ENCODE measurements at places on chromosomes 5 and 9.

GRCh38 chr9:96644137-96644536 lies 11.0 kb downstream of the PRXL2C start:
- no peak for DNase-seq

GRCh38 chr9:120478208-120478607 lies 101.8 kb downstream of the CDK5RAP2 start:
- no peak for DNase-seq

DNA sequence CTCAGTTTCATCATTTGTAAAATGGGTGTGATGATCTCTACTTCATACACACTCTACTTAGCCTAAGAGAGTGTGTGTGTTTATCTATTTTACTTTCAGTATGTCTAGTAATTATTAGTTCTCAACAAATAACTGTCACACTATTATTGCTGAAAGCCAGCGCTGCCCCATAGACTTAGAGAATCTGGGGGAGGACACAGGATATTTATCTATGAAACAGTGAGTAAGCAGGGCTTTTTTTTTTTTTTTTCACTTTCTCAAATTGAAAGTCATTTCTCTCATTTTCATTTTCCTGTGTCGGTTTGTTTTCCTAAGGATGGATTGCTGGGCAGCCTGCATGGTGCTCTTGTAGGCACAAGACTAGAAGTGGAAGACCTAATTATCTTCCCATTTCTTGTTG lies 248.4 kb upstream of the RPS23 start:
- DNase-seq, result no peak

DNA sequence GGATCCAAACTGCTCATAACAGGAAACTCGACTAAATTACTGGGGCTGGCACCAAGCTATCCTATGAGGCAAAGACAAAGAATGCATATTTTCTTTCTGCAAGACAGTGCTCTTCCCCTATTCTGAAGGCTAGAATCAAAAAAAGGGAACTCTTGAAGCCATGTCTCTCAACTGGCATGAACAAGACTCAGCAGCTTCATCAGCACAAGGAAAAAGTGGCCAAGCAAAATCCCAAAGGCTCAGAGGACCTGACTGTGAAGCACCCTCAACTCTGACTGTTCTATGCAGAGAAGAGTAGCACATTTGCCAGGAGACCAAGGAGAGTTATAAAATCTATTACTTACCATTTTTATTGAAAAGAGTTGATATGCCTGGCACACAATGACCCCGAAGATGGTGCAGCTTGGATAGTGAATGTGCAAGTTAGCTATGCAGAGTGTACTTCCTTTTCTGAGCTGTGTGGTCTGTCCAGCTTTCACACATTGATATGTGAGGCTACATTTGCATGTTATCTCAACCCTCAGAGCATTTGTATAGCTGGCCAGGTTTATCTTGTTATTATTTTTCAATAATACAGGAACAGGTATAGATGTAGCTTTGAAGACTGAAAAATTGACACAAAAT lies 51.0 kb upstream of the FYB1 start:
- DNase-seq, result no peak

DNA sequence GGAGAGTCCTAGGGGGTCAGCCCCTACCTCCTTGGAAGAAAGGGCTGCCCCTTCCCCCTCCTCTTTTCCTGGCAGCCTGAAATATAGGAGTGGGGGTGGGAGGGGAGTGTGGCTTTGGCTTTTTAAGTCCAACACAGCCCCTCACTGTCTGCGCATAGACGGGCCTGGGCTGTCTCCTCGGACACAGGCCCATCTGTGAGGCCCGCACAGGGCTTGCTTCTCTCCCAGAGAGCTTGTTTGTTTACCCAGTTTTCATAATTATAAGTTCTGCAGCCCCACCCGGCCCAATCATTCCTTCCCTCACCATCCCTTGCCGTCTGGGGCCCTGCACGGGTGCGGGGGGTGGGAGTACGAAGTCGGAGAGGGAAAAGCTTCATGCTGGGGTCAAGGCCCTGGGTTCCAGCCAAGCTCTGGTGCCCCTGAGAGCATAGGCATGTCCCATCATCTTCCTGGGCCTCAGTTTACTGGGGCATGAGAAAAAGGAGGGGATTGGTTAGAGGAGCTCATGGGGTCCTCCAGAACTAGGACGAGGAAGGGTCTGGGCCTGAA lies 54.0 kb upstream of the STXBP1 start:
- DNase-seq, result no peak

- DNase-seq, result no peak
Observed at GRCh38 chr5:132420706-132421272, 51.3 kb downstream of the SLC22A5 start.

DNA sequence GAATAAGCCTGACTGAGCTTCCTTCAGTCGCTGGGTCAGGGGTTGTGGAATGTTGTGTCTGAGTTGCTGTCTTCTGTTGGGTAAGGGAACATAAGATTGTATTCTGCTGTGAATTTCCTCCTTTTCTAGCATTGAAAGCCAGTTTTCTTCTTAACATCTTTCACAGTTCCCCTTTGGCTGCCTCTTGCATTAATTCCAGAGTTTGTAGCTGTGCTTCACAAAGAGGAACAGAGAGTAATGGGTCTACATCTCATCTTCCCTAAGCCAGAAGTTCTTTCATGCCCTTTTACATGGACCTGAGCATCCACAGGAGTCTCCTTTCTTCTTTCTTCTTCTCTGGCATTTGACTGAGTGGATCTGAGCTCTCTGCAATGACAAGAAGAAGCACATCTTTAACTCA lies 686.8 kb downstream of the KCTD16 start:
- no peak for DNase-seq

DNA sequence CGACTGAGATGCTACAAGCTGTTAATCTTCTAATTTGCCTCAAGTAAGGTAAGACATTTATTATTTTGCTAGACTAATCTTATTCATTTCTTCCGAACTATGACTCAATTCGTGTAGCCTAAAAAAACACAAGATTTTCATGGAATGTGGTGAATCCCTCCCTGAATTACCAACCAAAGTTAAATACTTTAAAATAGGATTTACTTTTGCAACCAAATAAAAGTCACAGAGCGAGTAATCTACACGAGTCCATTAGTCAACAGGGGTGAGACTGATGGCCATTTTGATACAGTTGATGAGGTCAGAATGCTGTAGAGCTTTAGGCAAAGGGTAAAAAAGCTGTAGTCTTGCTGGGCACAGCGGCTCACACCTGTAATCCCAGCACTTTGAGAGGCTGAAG lies 13.1 kb upstream of the BNC2 start:
- no peak for DNase-seq

GRCh38 chr5:171782332-171782966 lies 3.2 kb upstream of the SMIM23 start:
- DNase-seq, result no peak

- DNase-seq, result no peak
Observed at GRCh38 chr9:16461851-16462250, 408.6 kb downstream of the BNC2 start.

- DNase-seq, result no peak
Observed at GRCh38 chr5:44387406-44387805, 1.8 kb downstream of the FGF10 start.

- DNase-seq, result no peak
Observed at GRCh38 chr9:38254756-38255155, 137.7 kb upstream of the ALDH1B1 start.

- no peak for DNase-seq
Observed at GRCh38 chr9:5870691-5871090, 20.0 kb upstream of the MLANA start.

- no peak for DNase-seq
Observed at GRCh38 chr5:95519681-95520080, 35.1 kb downstream of the SKIC3 start.

- DNase-seq, result no peak
Observed at GRCh38 chr5:133292300-133292699, 240.5 kb downstream of the HSPA4 start.

GRCh38 chr9:135081731-135082130 lies 5.7 kb upstream of the OLFM1 start:
- DNase-seq, result no peak

DNA sequence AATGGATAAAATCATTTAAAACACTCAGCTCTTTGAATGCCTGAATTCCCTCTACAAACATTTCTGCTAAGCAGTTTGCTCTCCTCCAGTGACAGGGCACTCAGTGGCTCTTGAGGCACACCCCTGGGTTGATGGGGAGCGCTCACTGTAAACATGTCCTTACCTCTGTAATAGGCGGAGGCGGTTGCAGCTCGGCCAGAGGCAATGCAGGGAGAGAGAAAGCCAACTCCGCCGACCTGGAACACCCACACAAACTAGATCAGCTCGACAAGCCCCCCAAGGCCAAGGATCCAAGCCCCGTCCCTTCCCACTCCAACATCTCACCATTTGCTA lies 329 bp downstream of the CDC23 start:
- no peak for DNase-seq

DNA sequence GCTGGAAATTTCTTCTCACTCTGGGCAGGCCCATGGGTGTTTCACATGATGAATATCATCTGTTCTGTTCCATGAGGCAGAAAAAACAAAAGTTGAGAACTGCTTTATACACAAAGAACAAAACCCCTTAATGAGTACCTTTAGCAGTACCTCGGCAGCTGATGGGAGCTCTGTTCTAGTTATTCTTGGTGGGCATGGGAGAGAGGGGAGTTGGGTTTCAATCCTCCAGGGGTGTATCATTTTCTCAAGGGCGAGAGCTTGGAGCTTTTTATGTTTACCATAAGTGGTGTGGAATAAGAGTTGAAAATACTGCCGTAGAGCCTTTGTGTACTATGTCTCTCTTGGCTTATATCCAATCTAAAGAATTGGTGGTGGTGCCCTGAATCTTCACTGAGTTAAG lies 103.3 kb upstream of the ZNF608 start:
- no peak for DNase-seq

DNA sequence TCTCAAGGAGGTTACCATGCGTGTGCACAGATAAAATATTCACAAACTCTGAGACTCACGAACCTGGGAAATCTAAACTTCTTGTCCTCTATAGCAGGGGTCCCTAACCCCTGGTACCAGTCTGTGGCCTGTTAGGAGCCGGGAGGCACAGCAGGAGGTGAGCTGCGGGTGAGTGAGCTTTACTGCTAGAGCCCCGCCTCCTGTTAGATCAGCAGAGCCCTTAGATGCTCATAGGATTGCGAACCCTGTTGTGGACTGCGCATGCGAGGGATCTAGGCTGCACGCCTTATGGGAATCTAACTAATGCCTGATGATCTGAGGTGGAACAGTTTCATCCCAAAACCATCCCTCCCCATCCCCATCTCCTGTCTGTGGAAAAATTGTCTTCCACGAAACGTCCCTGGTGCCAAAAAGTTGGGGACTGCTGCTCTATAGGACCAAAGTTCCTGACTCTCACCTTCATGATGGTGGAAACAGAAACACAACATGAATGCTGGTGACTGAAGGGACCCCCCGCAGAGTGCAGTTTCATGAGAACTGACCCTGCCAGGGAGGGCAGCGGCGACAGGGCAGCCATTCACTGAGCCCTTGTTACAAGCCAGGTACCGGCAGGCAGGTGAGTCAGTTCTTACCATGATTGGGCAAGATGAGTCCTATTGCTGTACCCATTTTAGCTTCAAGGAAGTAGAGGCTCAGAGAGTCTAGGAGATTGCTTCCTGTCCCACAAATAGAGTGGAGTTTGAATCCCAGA lies 181.9 kb downstream of the RGS3 start:
- no peak for DNase-seq

DNA sequence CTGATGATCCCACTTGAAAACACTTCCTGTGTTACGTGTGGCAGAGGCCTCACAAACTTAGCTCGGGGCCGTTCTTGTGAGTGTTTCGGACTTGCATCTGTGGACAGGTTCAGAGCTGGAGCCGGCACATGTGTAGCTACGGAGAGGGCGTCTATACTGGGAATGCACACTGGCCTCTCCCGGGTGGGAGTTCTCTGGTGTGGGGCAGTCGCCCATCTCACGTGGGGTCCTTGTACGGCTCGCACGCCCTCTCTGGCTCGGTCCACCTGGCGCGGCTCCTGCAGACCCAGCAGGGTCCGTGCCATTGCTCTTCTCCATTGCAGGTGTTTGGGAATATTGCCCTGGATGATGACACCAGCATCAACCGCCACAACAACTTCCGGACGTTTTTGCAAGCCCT lies 197.9 kb downstream of the CACNA1B start:
- no peak for DNase-seq

DNA sequence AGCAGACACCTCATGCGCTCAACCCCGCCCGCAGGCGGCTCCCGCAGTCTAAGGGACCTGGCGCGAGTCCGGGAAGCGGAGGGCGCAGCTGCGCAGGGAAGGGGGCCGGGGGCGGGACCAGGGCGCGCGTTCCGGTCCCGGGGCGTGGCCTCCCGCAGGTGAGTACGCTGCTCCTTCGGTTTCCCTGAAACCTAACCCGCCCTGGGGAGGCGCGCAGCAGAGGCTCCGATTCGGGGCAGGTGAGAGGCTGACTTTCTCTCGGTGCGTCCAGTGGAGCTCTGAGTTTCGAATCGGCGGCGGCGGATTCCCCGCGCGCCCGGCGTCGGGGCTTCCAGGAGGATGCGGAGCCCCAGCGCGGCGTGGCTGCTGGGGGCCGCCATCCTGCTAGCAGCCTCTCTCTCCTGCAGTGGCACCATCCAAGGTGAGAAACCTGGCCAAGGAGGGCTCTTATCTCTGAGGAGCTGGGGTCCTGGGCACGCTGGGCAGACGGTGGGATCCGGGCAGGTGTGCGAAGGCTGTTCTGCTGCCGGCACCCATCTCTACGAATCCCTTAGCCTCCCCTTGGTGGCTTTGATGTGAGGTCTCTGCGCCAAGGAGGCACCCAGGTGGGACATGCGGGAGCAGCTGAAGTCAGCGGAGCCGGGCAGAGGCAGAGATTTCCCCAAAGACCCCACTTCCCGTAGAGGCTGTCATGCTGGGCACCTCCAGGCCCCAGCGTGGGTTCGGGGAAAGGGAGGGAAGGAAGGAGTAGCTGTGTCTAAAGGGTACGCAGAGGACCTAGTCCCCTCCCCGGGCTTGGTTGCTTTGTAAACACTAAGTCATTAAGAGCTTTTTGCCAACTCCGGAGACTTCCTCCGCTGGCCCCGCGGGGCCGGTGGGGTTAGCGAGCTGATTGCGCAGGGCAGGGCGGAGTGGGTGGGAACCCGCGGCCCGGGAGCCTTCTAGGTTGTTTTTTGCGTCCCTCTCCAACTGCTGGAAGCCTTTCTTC lies at the start of gene F2RL1:
Gene F2RL1 (plus strand): TSS at position 187 of the 988 bp plus-strand sequence. CDS start 153 bp downstream, at position 340.
- no peak for DNase-seq

- no peak for DNase-seq
Observed at GRCh38 chr5:14148890-14149671, 5.9 kb downstream of the TRIO start.

DNA sequence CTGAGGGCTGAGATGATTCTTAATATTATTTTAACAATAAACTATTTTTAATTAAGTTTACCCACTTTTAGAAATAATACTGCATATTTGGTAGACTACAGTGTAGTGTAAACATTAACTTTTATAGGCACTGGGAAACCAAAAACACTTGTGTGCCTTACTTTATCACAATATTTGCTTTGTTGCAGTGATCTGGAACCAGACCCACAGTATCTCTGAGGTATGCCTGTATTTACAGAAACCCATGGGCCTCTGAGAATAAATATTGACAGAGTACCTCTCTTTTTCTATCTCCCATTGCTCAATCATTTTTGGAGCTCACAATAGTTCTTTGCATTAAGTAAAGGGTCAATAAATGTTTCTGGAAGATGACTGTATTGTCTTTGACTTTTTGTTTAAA lies 73.3 kb downstream of the SLCO4C1 start:
- DNase-seq, result no peak

Data from left renal cortex interstitium (tissue), 4 donors.